Thyroid gland (tissue), 4 donors: ENCODE measurements at places on chromosomes 5 and 9.

- DNase-seq: no peak
Observed at GRCh38 chr9:86424251-86424891, 70.2 kb upstream of the TUT7 start.

- DNase-seq: no peak
Observed at GRCh38 chr5:76592692-76593091, 30.5 kb downstream of the F2RL2 start.

GRCh38 chr5:181127907-181128626 is 2.9 kb downstream of the OR2V1 start:
- DNase-seq: no peak

GRCh38 chr5:72408603-72409002 is 88.4 kb downstream of the PTCD2 start:
- no peak for DNase-seq

- DNase-seq: no peak
Observed at GRCh38 chr5:173496129-173496882, 120.1 kb downstream of the BOD1 start.

DNA sequence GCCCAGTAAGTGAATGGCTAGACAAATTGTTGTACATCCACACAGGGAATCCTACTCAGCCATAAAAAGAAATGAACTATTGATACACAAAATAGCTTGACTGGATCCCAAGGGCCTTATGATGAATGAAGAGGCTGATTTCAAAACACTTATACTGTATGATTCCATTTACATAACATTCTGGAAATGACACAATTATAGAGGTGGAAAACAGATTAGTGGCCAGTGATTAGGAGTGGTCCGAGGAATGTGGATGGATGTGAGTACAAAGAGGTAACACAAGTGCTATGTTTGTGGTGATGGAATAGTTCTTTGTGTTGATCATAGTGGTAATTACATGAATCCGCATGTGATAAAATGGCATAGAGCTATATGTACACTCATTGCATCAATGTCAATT is 4.7 kb upstream of the UBLCP1 start:
- no peak for DNase-seq

DNA sequence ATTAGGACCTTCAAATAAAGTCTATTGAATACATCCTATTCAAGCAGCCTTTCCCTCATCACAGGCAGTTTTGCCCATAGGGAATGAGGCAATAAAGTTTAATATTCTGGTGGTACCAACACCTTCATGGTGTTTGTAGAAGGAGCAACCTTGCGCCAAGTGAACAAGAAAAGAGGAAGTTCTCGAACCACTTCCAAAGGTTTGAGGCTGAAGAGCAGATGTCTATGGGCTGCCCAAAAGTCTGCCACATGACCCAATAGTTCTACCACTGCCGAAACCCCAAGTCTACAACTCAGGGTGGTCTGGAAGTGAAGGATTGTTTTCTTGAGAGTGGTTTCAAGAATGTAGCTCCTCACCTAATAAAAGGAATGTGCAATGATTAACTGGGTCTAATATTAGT is 123.1 kb downstream of the NPR3 start:
- no peak for DNase-seq

- no peak for DNase-seq
Observed at GRCh38 chr5:179268966-179269693, 76.1 kb downstream of the ADAMTS2 start.

DNA sequence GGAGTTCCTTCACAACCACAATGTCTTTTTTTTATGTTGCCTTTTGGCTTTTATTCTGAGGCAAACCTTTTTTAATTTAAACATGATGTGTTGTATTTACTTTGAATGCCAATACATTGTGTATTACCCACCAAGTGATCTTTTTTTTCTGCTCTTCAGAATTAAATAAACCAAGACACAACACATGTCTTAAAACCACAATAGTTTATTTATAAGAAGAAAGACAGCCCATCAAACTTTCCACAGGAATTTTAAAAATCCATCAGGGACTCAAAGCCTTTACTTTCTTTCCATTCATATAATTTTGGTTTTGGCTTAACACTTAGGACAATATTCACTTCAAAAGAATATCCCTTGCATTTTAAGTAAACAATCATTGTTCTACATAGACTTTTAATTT is 321.8 kb upstream of the MEF2C start:
- DNase-seq: no peak

DNA sequence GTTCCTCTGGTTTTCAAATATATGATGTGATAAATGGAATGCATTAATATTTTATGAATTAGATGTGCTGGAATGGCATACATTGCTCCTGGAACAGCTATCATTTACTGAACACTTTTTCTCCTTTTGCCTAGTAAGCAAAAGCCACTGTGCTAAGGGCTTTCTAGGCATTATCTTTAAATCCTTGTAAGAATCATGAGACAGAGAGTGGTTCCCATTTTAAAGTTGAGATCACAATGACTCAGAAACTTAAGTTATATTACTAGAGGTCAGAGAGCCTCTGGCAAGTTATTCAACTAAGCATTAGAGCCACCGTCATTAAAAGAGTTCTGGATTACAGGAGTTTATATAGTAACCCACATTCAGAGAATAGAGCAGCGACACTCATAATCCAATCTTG is 26.7 kb upstream of the FSD1L start:
- no peak for DNase-seq

DNA sequence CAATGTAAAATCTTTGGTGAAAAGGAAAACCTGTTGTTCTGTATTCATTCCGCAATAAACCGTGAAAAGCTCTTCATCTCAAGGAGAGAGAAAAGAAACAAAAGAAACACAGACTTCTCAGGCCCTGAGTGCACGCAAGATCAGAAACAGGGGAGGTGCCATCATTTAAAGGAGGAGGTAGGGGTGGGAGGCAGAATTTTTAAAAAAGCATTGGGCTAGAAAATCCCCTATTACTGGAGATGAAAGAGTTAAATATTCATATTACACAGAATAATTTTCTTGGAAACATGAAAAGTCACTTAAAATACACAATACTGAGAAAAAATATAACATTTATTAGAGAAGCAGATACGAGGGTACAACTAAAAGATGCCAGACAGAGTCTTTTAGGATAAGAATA is 56.3 kb downstream of the USP20 start:
- DNase-seq: peak; percentile 39

DNA sequence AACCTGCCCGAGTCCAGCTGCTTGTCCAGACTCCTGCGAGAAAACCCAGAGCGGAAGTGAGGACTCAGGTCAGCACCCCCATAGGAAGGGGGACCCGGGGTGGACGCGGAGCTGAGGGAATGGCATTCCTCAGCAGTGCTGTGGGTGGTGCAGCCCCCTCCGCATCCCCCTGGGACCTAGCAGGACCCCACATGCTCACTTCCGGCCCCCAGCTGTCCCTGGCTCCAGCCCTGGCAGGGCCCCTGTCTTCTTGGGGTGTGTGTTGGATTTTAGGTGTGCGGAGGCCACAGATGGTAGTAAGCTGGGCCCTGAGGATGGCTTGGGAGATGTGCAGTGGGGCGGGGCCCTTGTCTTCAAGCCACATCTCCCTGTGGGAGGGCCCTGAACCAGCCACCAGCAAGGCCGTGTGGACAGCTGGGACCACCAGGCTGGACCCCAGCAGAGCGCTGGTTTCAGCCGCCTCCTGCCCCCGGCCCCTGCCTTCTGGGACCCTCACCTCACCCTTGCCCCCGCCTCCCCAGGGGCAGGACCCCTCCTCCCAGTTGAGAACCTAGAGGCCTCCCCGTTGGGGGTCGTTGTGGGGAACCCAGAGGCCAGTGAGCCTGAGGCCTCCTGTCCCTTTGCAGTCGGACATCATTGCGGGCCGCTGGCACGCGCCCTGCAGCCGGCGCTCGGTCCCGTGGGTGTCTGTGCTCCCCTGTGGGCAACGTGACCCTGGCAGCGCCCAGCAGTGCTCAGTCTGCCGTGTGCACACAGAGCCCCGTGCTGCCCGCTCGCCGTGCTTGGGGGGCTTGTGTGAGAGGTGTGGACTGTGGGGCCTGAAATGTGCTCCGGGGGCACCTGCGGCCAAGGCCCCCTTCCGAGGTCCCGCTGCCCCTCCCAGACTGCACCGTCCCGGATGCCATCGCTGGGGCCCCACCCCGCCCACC is 10.8 kb upstream of the SLC9A3 start:
- DNase-seq: no peak

- no peak for DNase-seq
Observed at GRCh38 chr9:123589361-123590239, 233.6 kb downstream of the CRB2 start.

DNA sequence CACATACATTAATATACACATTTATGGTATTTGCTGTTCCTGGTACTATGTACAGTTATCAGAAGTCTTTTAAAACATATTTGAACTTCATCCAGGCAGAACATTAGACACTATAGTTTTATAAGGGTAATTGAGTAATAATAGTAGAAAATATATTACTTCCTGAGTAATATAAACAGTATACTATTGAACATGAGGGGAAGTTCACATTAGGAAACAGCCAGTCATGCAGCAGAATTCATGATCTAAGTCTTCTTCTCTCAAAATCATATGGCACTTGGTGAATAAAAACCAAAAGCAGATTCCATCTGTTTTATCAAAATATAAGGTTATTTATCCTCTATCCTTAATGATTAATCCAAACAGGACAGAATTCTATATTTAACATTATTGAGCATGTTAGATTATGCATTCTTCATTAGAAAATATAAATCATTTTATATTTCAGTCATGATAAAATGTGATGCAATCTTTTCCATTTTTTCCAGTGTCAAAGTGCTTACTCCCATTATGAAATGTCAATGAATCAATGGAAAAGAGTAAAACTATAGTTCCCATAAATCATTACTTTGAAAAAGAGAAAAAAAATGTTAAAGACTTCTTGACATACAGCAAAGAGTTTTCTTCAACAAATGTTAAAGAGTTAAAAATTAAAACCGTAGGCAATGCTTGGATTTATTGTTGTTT is 584.3 kb upstream of the TUSC1 start:
- no peak for DNase-seq

GRCh38 chr9:114433720-114434255 is 46.0 kb upstream of the AKNA start:
- DNase-seq: no peak

- DNase-seq: no peak
Observed at GRCh38 chr5:75260708-75261107, 24.0 kb upstream of the ANKRD31 start.
